Panc1 (cell line): ENCODE measurements at places on chromosomes 16 and 17.

DNA sequence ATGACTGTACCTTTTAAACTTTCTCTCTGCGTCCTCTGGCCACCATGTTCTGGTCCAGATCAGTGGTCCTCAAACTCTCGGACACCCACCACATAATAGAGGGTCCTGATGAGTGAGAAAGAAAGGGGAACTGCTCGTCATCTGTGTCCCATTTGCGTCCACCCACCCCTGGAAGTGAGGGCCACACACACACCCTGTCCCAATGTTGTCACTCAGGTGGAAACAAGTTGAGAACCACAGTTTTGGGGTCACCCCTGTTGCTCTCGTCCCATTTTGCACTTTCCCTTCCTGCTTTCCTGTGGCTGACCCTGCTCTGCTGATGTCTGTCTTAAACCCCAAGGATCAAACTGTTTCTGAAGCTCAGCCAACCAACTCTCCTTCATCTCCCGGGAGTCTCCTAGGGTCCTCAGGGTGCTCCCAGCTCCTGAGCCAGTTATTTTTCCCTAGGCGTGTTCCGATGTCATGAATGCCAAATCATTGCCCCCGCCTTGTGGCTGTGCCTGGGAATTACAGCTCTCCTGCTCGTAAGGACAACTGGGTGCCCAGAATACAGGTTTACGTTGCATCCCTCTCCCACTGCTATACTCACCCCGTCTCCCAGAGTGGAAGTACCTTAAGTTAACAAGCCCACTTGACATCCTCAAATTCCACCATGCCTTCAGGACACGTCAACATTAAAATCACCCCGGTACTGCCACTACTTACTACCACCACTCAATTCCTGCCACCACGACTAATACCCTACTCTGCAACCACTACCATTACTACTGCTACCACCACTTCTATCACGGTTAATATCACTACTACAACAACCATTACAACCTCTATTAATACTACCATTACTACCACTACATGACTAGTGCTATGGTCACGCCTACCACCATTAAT, 26.0 kb upstream of the HNF1B start:
- DNase-seq = peak; percentile 30

GRCh38 chr16:68283801-68284598, 19.7 kb downstream of the SLC7A6 start:
- DNase-seq = no peak

DNA sequence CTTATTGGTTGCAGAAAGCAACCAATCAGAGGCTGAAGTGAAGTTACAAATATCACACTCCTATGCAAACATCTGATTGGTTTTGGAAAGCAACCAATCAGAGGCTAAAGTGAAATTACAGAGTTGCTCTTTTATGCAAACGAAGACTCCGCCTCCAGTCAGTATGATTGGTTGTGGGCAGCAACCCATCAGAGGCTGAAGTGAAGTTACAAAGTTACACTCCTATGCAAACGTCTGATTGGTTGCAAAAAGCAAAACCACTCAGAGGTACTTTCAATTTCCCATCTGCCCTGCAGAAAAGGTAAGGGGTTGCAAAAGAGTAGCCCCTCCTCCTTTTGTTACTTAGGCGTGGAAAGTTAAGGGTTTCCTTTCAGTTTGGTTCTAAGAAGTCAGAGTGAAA, 697.3 kb downstream of the MAF start:
- DNase-seq = no peak

DNA sequence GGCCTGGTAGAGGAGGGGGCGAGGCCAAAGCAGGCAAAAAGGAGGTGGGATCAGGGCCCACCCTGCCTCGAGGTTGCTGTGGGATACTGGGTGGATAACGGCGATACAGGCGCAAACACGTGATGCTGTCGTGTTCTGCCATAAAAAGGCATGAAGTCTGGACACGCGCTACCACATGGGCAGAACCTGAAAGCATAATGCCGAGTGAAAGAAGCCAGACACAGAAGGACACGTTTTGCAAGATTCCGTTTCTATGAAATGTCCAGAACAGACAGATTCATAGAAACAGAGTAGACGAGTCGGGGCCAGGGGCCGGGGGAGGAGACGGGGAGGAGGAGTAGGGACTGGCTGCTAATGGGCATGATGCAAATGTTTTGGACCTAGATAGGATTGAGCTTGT, 43.5 kb downstream of the ZDHHC7 start:
- DNase-seq = no peak

DNA sequence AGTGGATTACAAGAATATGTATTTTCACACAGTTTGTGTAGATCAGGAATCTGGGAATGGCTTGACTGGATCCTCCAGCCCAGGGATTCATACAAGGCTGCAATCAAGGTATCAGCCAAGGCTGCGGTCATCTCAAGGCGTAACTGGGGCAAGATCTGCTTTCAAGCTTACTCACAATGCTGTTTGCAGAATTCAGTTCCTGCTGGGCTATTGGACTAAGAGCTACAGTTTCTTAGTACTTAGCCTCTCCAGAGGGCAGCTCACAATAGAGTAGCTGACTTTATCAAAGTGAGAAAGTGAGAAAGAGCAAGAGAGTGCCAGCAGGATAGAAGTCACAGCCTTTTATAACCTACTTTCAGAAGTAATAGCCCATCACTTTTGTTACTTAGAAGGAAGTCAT, 211.0 kb downstream of the MAP2K6 start:
- no peak for DNase-seq

DNA sequence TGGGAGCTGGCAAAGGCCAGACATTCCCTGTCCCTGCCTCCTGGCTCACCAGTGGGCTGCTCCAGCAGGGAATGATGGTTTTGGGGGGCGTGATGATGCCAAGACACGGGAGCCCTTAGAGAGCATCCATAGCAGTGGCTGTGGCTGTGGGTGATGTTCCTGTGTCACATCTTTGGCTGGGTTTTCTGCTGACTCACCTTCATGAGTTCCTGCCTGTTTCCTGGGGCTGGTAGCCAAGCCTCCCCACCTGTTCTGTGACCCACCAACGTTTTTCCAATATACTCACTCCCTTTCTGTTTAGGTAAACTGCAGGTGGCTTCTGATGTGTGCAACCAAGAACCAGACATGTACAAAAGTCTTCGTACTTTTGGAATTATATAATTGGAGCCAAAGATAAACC, 16.5 kb upstream of the NF1 start:
- no peak for DNase-seq
